ENCODE measurements at places on chromosomes 11 and 22.
A peak's percentile ranks its signal among the peaks of the same experiment; 100 is the strongest.

DNA sequence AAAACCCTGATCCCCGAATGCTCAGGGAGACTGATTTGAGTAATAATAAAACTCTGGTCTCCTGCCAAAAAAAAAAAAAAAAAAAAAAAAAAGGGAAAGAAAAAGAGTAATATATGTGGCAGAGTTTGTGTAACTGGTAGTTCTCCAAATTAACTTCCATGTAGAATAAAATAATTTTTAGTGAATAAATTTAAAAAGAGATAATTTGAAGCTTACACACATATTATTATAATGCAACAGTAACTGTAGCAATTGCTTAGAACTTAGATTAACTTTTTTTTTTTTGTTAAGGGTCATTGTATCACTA is 11.0 kb upstream of the MRPL17 start:
- DNase-seq, result no peak

DNA sequence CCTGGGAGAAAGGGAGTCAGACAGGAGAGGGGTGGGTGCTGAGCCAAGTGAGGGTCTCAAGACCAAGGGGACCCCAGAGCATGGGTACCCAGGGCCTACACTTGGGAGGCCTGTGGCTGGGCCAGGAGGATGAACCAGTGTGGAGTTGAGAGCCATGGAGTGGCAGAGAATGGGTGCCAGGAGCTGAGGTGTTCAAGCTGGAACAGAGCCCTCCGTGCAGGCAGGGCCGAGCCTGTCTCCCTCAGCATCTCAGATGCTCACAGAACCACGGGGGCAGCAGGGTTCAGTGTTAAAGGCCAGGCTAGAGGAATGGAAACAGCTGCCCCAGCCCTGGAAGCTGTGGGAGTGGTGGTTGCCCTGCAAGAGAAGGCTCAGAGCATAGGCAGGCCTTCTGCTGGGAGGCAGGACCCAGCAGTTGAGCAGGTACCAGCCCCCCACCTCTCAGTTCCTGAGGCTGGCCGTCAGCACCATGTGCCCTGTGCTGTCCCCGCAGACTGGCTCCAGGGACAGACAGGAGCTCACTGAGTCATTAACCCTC is 32.3 kb downstream of the RSPH14 start:
- no peak for DNase-seq

GRCh38 chr11:95108159-95108611 is 18.5 kb downstream of the ENDOD1 start:
- DNase-seq, result no peak

DNA sequence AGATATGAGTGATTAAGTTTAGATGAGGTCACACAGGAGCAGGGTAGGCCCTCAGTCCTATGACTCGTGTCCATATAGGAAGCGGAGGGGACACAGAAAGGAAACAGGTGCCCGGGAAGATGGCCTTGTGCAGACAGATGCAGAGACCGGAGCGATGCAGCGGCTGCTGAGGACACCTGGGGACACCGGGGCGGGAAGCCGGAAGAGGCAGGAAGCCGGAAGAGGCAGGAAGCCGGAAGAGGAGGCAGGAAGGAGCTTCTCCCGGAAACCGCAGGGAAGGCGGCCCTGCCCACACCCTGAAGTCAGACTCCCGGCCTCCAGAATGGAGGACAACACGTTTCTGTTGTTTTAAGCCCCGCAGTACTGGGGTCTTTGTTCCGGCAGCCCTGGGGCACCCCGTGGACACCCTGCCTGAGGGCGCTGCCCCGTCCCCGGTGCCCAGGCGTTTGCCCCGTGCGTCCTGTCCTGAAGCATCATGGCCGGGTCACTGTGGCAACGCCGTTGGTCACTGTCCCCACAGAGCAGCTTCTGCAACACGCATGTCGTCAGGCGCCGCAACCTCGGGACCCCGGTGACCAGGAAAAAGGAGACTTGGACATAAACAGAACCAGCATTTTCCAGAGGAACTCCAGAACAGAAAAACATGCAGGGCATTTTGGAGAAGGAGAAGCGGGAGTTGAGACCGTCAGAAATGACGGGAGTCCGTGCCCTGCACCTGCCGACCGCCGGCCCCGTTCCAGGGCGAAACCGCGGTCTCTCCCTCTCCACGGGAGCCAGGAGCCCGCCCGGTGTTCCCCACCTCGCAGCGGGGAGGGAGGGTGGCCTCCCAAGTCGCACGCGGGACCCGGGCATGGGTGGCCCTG is 103.4 kb downstream of the BRD1 start:
- peak; percentile 38 for DNase-seq

GRCh38 chr11:75476739-75477613 is 44.0 kb upstream of the KLHL35 start:
- DNase-seq, result no peak

DNA sequence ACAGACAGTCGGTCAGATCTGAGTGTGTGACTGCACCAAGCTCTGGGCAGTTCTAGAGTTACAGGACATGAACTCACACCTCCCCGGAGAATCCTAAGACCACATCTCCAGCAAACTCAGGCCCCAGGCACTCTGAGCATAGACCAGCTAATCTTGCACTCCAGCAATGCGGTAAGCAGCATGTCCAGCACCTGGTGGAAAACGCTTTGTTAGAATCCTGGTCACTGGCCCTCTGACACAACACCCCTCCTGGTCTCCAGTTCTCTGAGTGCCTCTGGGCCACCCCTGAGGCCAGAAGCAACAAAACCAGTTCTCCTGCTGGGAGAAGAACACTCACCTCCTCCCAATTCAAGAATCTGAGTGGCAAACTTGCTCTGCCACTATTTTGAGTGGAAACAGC is 82.7 kb upstream of the TMEM45B start:
- no peak for DNase-seq

GRCh38 chr11:107732689-107733051 is 20.8 kb upstream of the SLN start:
- DNase-seq, result no peak

DNA sequence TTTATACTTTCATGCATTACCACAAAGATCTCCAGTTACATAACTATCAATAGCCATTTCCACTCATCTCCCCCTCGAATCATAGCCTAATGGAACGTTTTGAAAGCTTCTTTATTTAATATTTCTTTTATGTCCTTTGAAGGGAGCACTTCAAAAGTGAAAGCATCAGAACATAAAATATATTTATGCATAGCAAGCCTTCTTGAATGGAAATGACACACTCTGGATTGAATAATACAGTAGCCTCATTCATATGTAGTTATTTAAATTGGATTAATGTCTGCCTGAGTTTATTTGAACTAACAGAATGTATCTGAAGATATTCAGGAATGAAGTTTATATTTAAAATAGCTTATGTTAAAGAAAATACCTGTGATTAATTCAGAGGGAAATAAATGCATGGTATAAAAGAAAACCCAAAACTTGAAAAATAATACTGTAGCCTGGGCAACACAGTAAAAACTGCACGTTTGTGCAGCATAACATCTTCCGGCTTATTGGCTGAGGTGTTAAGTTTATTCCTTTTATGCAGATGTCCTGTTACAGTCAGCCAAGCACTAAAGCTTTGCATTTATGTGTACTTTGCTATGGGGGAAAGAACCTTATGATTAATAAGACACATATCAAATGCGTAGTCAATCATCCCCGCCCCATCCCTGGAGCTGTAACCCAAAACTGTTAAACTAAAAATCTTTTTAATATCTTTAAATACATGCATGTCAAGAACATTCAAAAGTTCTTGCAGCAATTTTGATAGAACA is 22.0 kb downstream of the OOSP3 start:
- DNase-seq, result no peak

DNA sequence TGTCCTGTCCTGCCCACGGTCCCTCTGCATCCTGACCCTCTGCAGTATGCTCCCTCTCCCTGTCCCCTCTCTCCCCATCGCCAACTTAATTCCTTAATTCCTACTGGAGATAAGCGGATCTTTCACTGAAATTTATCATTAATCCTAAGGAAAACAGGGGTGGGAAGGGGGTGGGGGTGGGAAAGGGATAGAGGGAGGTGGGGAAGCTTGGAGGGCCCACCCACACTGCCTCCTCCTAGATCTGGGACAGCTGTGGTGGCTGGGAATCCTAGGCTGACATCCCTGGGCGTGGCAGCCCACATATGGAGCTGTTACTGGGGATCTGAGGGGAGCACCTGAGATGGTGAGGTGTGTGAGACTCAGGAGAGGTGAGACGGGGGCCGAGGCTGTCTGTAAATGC is 14.4 kb downstream of the NECTIN1 start:
- DNase-seq, result no peak

GRCh38 chr11:6397636-6398035 is 7.4 kb downstream of the SMPD1 start:
- no peak for DNase-seq

DNA sequence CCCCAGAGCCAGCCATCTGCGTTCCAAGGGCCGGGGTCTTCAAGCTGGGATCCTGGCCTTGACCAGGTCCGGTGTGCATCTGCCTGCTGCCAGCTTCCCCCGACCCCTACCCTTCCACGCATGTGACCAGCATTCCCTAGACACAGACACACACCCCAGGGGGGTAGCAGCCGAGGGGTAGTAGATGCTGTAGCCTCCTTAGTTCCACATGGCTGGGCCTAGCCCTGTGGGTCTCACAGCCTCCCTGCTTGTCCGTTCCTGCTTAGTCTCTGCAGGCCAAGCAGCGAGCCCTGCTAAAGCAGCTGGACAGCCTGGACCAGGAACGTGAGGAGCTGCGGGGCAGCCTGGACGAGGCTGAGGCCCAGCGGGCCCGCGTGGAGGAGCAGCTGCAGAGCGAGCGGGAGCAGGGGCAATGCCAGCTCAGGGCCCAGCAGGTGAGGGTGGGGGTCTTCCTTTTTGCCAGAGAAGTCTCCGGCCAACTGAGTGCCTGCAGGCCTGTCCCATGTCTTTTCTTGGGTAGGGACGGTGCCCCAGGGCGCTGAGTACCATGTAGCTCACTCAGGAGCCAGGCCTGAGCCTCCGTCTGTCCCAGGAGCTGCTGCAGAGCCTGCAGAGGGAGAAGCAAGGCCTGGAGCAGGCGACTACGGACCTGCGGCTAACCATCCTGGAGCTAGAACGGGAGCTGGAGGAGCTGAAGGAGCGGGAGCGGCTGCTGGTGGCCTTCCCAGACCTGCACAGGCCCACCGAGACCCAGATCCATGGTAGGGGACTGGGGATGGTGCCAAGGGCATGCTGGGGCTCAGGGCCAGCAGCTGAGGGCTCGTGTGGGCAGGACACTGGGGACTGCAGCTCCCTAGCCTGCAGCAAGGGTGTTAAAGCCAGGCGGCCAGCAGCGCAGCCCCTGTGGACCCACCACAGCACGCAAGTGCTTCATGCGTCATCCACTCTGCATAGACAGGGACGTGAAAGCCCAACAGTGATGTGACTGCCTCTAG is 13.6 kb downstream of the RNF215 start:
- DNase-seq, result no peak

GRCh38 chr11:64001484-64002420 is 15.5 kb downstream of the OTUB1 start:
- DNase-seq, result no peak

DNA sequence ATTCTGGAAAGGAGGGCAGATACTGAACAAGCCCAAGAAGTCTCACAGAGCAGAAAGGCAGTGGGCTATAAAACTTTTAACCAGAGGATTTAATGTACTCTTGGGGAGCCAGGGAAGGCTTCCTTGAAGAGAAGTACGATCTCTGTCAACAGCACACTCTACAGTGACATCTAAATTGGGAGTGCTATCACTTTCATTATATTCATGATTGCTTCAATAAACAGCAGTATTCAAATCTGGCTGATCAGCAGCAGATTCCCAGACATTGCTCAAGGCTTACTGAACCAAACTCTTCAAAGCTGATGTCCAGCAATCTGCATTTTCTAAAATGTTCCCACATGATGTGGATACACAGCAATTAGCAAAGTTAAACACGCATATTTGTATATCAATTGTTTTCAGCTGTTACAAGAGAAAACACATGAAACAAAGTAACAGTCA is 44.2 kb downstream of the SYTL2 start:
- DNase-seq, result no peak

GRCh38 chr11:12876988-12877387 is 132.1 kb upstream of the RASSF10 start:
- no peak for DNase-seq

GRCh38 chr11:6992026-6992425 is 28.1 kb downstream of the ZNF214 start:
- DNase-seq, result no peak

DNA sequence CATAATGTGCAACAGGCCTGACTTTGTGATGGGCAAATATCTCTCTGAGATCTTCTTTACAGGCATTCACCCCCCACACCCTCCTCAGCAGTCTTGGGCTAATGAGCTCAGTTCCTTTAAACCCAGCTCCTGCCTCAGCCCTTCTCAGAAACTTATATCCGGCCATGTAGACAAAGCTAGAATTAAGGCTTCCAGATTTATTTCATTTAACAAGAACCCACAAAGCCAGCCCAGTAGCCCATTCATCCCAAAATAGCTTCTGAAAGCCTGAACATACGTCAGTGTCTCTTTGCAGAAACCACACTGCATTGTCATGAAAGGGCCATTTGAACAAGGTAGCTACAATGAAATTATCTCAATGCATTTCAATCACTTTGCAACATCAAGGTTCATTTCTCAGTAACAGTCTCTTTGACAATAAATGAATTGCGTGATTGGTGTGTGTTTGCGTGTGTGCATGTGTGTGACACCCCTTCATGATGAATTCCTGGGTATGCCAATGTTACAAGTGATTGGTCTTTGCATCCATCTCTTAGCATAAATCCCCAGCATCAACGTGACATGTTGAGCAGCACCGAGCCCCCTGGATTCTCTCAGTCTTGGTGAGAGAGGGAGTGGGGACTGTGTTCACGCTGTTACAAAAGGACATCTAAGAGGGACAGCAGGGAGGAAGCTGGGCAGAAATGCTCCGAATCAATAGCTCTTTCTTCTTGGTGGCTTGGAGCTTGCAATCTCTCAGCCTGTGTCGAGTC is 299.6 kb downstream of the KIRREL3 start:
- DNase-seq, result no peak

GRCh38 chr11:18720091-18720807 is 5.7 kb downstream of the IGSF22 start:
- DNase-seq, result no peak

GRCh38 chr11:46677991-46678740 is 22.3 kb downstream of the ARHGAP1 start:
- no peak for DNase-seq

- DNase-seq, result no peak
Observed at GRCh38 chr11:23283666-23284065, 423.4 kb upstream of the CCDC179 start.

- DNase-seq, result no peak
Observed at GRCh38 chr11:88295028-88295427, 42.5 kb downstream of the CTSC start.

DNA sequence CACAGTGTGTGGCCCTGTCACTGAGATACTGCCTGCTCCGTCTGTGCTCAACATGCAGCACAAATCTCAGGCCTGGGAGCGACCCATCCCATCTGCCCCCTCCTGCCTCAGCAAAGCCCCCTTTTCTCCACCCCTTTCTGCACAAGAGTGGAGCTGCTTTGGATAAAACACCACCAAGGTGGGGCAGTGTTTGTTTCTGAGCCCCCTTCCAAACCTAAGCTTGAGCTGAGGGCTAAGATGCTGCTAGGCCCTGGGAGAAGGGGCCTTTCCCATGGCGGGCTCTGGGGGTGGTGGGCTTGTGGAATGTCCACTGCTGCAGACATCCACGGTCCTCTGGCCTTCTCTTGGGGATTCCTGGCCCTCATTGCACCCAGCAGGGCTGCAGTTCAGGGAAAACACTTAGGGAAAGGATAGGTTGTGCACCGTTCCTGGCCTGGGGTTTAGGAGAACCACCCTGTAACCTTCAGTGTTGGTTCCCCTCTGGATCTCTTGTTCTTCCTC is 594.1 kb downstream of the TBC1D22A start:
- DNase-seq, result no peak

GRCh38 chr22:39449708-39450107 is 7.1 kb upstream of the MGAT3 start:
- no peak for DNase-seq

All from activated effector memory CD4-positive, alpha-beta T cell treated with Interleukin-2 at 50 U/mL for 16 hours (primary cell).